ENCODE measurements at places on chromosomes 12 and 14. TPM values are rescaled to one million over a fixed set of nuclear protein-coding genes. Genes with fewer than 3 reads are reported as not detected.

Gene KRT82
- total RNA-seq = not detected

Gene ENDOU
- not detected for total RNA-seq

Gene CHST11
- 9.1 TPM for total RNA-seq

Gene DDX11
- total RNA-seq = 26.6 TPM

Gene PTCSC3
- total RNA-seq = not detected

Gene ISCA2
- 16.9 TPM for total RNA-seq

- H3K27me3 ChIP-seq = no peaks in the 10 kb centered on the region
- H3K27ac ChIP-seq = no peak overlapping the region
- no peaks in the 10 kb centered on the region for H3K36me3 ChIP-seq
- H3K4me3 ChIP-seq = no peak overlapping the region
- peaks cover 7% of the 10 kb centered on the region for H3K4me1 ChIP-seq
Observed at GRCh38 chr12:27769142-27769673, 10.8 kb upstream of the KLHL42 start.

DNA sequence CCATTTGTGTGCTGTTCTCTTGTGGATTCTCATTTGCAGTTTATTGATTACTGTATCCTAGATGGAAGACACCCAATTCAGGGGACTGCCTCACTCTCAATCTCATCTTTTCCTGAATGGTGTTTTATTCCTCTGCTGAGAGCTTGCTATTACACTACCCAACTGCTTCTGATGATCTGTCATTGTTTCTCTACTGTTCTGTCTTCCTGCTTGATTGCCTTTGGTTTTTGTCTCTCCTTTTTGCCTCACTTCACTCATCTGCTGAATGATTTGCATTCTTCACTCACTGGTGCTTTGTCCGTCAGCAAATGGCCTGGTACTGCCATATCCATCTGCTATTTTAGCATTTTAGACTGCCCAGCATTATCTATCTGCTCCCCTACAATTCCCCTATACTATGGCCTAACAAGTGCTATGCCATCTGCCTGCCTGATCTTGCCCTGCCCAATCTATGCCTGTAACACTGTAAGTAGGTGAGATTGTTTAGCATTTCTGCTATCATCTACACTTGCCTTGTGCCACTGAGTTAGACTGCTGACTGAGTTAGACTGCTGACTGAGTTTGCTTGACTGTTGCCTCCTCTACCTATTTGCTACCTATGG is 335.1 kb downstream of the GPHN start:
- no peak overlapping the region for H3K4me3 ChIP-seq
- no peaks in the 10 kb centered on the region for H3K4me1 ChIP-seq
- peaks cover 2% of the 10 kb centered on the region for H3K36me3 ChIP-seq

- no peak for DNase-seq
- no peak overlapping the region for H3K27ac ChIP-seq
- no peaks in the 10 kb centered on the region for H3K27me3 ChIP-seq
Observed at GRCh38 chr14:97021571-97022168, 224.5 kb downstream of the VRK1 start.

- no peaks in the 10 kb centered on the region for H3K27me3 ChIP-seq
- peaks cover 80% of the 10 kb centered on the region for H3K4me1 ChIP-seq
- DNase-seq = no peak
- H3K4me3 ChIP-seq = peak overlapping the region; percentile 47
Observed at GRCh38 chr14:89911010-89911919, 43.3 kb downstream of the EFCAB11 start.

- no peak for DNase-seq
- no peak overlapping the region for H3K4me3 ChIP-seq
- peaks cover 2% of the 10 kb centered on the region for H3K27me3 ChIP-seq
- H3K27ac ChIP-seq = no peak overlapping the region
Observed at GRCh38 chr14:21999402-21999801, 325.8 kb upstream of the OR4E1 start.

GRCh38 chr12:23169012-23169695 is 544.2 kb downstream of the ETNK1 start:
- no peak overlapping the region for H3K27ac ChIP-seq
- H3K4me3 ChIP-seq = no peak overlapping the region
- H3K27me3 ChIP-seq = no peaks in the 10 kb centered on the region
- H3K4me1 ChIP-seq = no peaks in the 10 kb centered on the region

- H3K4me1 ChIP-seq = peaks cover 29% of the 10 kb centered on the region
- H3K27ac ChIP-seq = no peak overlapping the region
- H3K36me3 ChIP-seq = peaks cover 6% of the 10 kb centered on the region
- no peak for DNase-seq
- no peak overlapping the region for H3K4me3 ChIP-seq
Observed at GRCh38 chr12:114669401-114670290, 14.3 kb downstream of the TBX3 start.

All from chondrocyte (in vitro differentiated cells).